ENCODE measurements at places on chromosomes 3 and 15.

- no peak for DNase-seq
Measured at GRCh38 chr15:87167055-87167454, 1087.4 kb downstream of the AGBL1 start.

GRCh38 chr3:70933105-70933810, 620.8 kb upstream of the MDFIC2 start:
- DNase-seq = no peak

- DNase-seq = no peak
Measured at GRCh38 chr15:65578904-65579728, 31.8 kb downstream of the INTS14 start.

DNA sequence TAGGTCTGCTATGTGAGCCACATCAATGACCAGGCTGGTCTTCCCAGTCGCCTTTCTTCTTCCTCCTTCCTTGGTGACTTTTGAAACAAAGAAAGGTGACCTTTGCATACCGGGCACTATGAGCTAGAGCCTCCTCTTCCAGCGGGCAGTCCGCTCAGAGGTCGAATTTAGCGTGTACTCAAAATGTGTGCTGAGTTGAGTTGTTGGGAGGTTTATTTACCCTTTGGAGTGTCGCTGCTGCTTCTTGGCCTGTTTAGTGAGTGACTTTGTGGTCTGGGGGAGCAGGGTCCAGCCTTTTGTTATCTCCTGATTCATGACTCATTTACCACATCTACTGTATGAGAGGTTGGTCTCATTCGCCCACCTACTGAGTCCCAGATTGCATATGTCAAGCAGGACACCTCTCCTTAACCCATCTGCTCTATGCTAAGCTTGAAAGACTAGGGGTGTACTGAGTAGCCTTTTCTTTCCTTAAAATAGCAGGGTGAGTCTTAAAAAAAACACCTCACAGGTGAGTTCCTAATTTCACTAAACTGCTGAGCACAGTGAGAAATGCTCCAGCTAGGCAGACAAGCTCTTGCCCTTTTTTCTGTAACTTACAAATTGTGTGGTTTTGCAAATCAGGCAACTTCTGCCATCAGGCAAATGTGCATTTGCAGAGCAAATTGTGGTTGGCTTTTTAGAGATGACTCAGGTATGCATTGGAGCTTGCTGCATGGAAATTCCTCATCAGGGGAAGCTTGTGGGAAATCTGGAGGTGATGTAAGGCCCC, 3.2 kb upstream of the SIAH2 start:
- DNase-seq = no peak

DNA sequence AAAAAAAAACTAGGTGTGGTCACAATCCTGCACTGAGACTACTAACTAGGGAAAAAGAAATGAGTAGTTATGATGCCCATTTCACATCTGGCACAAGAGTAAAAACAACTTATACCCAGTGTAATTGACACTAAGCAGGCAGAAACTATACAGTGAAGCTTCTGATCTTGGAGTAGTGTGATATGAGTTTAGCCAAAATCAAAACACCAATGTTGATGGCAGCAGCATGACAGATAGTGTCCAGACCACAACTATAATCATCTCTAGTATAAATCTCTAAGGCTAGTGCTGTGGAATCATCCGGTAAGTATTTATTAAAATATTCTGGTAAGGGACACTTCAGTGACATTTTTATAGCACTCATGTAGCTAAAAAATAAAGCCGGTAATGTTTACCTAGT, 108.5 kb upstream of the EPHA6 start:
- DNase-seq = no peak
